ENCODE measurements at places on chromosomes 16 and 17.

DNA sequence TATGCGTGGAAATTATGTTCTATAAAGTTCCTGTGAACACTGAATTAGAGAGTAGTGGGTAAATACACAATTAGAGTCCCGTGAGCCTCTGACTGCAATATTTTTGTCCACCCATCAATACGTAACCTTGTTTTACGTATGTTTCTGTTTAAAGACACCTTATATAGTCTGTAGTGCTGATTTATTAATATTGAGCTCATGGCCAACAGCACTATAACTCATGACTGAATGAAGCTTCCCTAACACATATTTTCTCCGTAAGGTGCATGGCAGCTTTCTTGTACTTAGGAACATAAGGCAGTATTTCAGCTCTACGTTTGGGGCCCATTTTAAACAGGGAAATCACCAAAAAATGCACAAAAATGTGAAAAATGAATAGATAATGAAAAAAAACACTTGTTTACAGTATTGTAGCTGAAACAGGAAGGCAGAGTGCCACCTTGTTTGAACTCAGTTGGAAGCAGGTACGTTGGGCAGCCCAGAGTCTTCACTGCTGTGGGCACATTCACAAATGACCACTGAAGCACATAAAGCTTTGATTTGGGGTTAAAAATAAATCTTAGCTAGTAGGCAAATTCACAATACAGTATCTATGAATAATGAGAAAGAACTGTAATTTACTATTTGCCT, 108.5 kb downstream of the CNTNAP4 start:
- no peak for DNase-seq

GRCh38 chr16:52872731-52873130, 180.0 kb downstream of the CHD9NB start:
- no peak for DNase-seq

DNA sequence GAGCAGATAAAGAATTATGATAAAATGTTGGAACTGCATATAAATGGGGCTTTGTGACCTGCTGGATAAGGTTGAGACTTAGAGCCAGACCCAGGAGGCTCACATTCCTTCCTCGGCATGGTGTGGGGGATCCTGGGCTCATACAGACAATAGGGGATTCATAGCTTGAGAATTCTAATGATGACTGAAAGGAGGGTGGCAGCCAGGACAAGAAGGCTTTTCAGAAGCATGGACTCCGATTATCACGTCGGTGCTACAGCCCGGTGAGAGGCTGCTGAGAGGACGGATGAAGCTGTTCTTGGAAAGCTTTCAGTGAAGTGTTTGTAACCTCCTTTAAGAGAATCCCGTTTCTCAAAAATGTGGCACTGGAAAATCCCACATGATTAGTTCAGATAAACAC, 167.2 kb downstream of the ANKFN1 start:
- DNase-seq: no peak

GRCh38 chr16:397736-398332, 835 bp downstream of the NME4 start:
- peak; percentile 35 for DNase-seq

DNA sequence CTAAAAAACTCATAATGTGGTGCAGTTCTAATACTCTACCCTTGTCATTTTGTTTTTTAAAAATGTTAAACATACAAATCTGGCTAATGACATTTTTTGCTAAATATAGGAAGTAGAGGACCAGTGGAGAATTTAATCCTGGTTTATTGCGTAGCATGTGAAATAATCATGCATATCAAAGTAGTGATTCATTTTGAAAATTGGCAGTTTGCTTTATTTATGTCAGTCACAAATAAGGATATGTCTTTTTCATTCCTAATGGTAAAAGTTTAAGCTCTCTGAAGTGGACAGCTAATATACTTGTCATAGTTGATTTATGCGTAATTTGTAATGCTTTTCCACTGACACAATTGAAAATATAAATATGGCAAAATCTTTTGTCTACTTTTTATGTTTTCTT, 224.2 kb downstream of the BCAS3 start:
- DNase-seq: no peak

GRCh38 chr16:1188432-1189189, 35.7 kb downstream of the CACNA1H start:
- no peak for DNase-seq

DNA sequence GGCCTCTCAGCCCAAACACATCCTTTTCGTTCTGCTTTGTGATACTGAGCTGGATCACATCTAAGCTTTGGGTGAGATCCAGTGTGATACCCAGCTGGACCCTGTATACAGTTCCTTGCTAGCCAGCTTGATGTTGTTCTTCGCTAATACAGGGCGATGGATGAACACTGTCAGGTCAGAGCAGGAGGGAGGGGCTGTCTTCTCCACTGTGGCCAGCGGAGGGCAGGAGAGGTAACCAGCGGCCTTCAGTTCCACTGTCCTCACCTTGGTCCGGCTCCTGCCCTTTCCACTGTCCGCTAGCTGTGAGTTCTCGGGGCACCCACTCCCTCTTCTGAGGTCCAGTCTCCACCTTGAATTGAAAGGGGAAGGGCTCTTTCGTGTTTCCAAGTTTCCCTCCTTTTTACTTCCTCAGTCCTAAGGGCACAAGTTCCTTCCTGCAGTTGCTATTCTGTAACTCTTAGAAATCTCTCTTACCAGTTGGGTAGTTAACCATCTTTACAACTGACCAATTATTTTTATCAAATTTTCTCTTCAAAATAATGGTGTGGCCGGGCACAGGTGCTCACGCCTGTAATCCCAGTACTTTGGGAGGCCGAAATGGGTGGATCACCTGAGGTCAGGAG, 3.0 kb upstream of the ZNF213 start:
- DNase-seq: peak; percentile 34

- DNase-seq: peak; percentile 14
Measured at GRCh38 chr17:36935671-36936454, 1.4 kb upstream of the LHX1 start.

DNA sequence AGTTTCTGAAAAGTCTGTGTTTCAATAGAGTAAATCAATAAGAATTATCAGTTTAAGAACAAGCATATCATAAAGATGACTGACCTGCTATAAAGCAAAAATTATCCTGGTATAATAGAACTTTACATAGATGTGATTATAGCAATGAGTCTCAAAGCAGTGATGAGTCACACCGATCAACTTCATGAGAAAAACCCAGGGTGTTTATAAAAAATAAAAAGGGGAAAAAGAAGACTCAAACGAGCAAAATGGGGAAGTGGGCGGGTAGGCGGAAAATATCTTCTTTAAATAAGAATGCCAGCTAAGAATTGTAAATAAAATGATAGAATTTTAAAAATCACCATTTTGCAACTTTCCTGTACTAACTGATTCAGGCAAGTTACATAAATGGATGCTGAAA, 46.8 kb downstream of the BRIP1 start:
- peak; percentile 16 for DNase-seq

- DNase-seq: no peak
Measured at GRCh38 chr17:46121841-46122485, 71.3 kb downstream of the KANSL1 start.

- DNase-seq: no peak
Measured at GRCh38 chr17:32769846-32770245, 107.1 kb downstream of the MYO1D start.

- no peak for DNase-seq
Measured at GRCh38 chr17:67620636-67621035, 97.1 kb upstream of the NOL11 start.

GRCh38 chr16:8763083-8763482, 34.4 kb downstream of the TMEM186 start:
- no peak for DNase-seq

GRCh38 chr17:57603546-57603945, 141.6 kb downstream of the CCDC182 start:
- DNase-seq: no peak

DNA sequence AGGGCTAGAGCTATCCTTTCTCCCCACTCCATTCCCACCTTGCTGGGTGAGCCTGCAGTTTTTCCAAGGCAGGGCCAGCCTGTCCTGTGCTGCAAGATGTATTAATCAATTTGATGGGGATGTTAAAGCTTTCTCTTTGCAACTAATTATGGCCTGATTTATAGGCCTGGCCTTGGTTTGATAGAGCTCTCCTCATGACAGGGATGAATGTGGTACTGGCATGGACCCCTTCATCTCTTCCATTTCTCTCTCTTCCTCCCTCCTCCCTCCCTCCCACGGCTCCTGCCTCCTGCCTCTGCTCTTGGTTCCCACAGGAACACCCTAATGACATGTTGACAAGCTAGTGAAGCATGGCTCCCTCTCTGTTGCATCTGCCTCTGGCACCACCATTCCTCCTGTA, 47.2 kb upstream of the SKAP1 start:
- DNase-seq: no peak

DNA sequence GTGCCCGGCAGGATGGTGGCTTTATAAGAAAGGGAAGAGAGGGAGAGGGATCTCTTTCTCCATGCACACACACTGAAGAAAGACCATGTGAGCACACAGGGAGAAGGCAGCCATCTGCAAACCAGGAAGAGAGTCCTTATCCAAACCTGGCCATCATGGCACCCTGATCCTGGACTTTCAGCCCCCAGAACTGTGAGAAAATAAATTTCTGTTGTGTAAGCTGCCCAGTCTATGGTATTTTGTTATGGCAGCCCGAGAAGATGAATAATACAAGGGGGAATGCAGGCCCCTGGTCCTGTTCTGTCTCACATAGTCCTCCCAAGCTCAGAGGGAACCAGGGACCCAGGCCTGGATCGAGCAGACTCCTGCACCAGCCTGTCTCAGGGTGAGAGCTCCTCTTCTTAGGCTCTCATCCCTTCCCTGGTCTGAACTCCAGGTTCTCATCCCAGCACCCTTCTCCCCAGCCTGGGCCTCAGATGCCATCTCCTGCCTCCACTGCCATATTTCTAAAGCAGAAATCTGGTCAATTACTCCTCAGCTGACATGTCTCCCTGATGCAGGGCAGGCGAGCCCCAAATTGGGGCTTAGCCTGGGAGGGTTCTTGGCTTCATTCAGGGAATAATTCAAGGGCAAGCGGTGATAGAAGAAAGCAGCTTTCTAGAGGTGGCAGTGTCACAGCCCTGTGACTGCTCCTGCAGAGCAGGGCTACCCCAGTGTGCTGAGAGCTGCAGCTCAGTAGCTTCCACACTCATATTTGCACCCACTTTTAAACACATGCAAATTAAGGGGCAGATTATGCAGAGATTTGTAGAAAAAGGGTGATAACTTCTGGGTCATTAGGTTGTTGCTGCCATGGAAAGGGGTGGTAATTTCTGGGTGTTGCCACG, 28.8 kb downstream of the IGFBP4 start:
- no peak for DNase-seq

- DNase-seq: no peak
Measured at GRCh38 chr17:80857756-80858171, 133.9 kb upstream of the CHMP6 start.

- DNase-seq: no peak
Measured at GRCh38 chr17:17693253-17694168, 12.3 kb downstream of the RAI1 start.

DNA sequence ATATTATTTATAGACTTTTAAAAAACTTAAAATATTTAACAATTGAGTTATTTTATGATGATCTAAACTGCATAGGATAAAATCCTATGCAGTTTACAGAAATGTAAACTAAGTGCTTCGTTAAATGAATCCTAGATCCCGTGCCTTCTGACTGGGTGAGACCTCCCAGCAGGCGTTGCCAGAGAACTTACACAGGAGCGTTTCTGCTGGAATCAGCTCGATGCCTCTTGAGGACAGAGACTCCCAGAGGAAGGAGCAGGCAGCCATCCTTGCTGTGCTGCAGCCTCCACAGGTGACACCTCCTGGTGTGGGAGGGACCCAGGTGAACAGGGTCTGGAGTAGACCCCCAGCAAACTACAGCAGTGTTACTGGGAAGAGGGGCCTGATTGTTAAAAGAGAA, 160.4 kb downstream of the WWOX start:
- DNase-seq: no peak

DNA sequence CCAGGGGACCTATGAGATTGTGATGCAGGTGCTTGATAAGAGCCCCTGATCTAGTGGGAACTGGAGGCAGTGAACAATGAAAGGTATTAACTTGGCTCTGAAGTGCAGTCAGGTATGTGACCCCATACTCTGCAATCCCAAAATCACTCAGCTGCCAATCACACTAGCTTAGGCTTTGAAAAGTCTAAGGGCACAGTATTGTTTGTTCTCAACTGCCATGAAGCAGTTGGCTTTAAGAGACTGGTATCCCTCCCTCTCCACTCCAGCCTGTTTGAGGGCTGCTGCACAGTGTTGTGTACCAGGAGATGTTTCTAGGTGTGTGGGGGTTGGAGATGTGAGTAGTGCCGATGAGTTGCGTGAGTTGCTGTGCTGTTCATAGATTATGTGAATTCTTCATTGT, 2.4 kb downstream of the YPEL2 start:
- DNase-seq: no peak

GRCh38 chr16:87570938-87571867, 31.1 kb upstream of the JPH3 start:
- no peak for DNase-seq

DNA sequence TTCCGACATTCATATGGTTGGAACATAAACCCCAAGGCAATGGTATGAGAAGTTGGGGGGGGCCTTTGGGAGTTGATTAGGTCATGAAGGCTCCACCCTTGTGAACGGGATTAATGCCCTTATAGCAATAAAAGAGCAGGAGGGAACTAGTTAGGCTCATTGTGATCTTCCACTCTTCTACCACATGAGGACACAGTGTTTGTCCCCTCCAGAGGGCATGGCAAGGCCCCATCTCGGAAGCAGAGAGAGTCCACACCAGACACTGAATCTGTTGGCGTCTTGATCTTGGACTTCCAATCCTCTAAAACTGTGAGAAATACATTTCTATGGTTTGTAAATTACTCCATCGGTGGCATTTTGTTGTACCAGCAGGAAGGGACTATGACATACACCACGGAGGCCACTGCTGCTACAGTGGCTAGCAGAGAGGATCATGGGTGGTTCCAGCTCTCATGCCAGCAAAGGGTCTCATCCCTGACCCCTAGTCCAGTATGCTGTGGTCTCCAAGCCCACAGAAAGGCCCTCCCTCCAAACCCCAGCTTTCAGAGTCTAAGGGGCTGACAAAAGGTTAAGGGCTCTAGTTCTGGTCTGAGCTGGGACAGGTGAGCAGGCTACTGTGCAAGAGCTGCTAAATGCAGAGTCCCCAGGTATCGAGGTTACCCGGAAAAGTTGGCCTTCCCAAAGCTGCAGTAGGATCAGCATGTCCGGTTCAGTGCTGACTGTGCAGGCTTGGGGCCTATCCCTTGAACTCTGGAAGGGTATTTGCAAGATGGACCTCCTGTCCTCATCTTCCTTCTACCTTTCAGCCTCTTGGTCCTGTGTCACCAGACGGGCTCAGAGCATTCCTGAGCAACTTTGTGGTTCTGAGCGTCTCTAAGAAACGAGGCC, 12.2 kb downstream of the CCR7 start:
- DNase-seq: no peak

DNA sequence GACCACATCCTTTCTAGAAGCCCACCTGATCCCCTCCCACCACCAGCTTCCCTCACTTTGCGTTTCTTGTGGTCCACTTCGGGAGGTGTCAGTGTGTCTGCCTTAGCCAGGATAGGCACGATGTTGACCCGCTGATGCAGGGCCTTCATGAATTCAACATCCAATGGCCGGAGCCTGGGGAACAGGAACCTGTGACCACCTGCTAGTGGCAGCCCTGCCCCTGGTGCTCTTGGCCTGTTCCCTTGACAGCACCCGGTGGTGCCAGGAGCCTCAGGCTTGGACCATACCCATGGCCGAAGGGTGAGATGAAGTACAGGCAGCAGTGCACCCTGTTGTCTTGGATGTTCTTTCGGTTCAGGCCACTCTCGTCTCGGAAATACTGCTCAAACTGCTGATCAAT, 7.2 kb upstream of the MTMR4 start:
- DNase-seq: no peak

Measured in CD4-positive, alpha-beta T cell treated with Interferon alpha-2 for 1 hour (primary cell).